ENCODE measurements at places on chromosomes 3 and 15. TPM values are rescaled to one million over a fixed set of nuclear protein-coding genes. Genes with fewer than 3 reads are reported as not detected.

- peak; percentile 63 for DNase-seq
Observed at GRCh38 chr15:63362196-63362595, 19.4 kb downstream of the CA12 start.

GRCh38 chr3:72174890-72175289 is 389.9 kb upstream of the PROK2 start:
- no peak for DNase-seq

Gene LSMEM2
- total RNA-seq, result 31.6 TPM

- no peak for DNase-seq
Observed at GRCh38 chr15:28931828-28932227, 46.1 kb downstream of the APBA2 start.

DNA sequence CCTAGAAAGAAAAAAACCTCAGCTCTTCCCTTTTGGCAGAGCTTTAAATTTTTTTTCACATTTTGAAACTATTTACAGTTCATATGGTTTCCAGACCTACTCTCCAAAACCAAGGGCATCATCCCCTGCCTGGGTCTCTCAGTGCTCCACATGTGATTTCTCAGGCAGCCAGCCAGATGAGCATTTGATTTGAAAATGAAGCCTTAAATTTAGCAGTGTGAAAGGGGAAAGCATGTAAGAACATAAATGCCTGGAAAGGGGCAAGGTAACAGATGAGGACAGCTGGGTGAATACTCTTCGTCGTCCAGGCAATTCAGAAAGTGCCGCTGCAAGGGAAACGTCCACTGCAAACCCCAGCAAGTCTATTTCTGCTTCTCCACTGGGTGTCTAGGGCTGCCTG is 94.8 kb downstream of the ATP8B4 start:
- DNase-seq, result no peak

Gene SLC9C1
- total RNA-seq, result 2.3 TPM

Gene ECE2
- not detected for total RNA-seq

Gene GOLGA8K
- total RNA-seq, result 0.74 TPM

Gene PCSK6
- 31.9 TPM for total RNA-seq

DNA sequence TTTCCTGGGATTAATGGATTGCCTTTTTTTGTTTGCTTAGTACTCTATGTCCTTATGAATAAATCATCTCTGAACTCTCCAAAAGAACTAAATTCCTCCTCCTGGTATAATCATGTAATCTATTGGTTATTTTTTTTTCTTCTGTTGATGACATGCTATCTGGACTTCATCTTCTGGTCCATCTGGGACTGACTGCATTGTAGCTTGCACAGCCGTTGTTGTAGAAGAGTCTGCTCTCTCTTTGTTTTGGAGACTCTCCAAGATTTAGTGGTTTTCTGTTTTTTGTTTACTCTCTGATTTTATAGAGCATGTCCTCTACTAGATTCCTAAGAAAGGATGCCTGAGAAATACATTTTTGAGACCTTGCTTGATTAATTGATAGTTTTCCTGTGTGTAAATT is 19.1 kb downstream of the IREB2 start:
- no peak for DNase-seq

Gene CCDC13
- 0.17 TPM for total RNA-seq

DNA sequence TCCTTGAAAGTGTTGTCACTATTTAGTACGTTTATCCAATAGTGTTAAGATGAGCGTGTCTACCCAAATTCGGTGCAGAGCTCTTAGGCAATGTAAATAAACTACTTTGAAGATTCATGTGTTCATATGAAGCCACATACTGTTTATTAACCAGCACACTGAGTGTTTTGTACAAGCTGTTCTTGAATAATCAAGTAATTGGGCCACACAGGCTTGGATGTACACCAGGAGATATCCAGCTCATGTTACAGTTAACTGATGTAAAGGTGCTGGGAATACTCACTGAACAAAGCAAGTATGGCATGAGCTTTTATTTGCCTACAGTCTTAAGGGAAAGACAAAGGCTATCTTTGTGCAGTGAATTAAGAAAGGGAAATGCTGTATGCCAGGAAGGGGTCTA is 632 bp upstream of the DHX36 start:
- no peak for DNase-seq

- no peak for DNase-seq
Observed at GRCh38 chr3:8767256-8767666, 2.2 kb downstream of the OXTR start.

DNA sequence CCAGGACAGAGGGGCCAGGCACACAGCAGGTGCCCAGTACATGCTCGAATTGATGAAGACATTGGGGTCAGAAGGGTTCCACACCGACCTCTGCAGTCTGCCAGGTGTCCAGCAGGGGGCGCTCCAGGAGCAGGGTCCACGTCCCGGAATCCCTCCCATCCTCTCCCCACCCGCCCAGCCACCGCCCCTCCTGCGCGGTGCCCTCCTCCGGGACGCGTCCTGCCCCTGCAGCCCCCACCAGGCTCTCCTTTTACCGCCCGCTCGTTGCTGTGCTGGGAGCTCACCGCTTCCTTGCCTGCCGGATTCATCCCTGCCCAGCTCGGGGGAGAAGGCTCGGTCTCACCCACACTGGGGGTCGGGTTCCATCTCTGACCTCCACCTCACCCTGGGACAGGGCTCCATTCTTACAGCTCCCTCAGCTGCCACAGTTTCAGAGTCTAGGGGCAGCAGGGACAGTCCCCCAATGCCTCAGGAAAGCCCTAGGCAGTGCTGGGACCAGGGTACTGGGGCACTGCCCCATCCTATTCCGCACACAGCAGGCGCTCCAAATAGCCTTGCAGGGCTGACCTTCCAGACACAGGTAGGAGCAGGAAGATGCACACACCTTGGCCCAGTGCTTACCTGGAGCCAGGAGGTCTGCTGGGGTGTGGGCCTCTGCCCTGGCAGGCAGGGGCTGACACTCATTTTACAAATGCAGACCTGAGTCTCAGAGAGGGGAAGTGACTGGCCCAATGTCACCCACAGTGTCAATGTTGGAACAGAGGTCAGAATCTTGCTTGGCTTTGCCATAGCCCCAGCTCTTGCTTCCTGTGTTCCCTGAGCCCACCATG is 31.0 kb downstream of the GRIP2 start:
- peak; percentile 84 for DNase-seq

GRCh38 chr3:80676866-80677265 is 909.1 kb upstream of the ROBO1 start:
- DNase-seq, result no peak

DNA sequence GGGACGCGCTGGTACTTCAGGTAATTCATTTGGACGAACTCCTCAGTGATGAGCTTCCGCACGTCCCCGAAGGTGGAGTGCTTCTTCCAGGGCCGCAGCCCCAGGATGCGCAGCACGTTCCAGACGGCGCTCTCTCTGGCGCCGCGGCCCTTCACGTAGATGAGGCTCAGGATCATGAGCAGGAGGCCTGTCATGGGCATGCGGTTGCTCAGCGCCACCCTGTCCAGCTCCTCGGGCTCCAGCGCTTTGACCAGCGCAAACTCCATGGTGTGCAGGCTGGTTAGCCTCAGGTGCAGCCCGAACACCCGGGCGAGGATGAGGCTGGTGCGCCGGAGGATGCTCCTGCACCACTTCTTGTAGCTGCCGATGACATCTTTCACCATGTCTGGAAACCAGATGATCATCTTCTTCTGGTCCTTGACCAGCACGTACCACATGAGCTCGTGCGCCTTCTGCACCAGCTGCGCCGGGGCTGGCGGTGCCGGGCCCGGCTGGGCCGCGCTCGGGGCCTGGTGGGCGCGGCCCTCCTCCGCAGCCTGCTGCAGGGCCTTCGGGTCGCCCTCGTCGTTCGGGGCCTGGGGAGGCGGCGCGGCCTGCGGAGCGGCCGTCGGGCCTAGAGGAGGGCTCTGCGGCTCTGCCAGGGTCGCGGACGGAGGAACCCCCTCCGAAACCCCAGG is 501 bp downstream of the NDN start:
- DNase-seq, result peak; percentile 33

- no peak for DNase-seq
Observed at GRCh38 chr15:74340150-74340549, 27.3 kb downstream of the CYP11A1 start.

- DNase-seq, result no peak
Observed at GRCh38 chr15:81157195-81157938, 23.3 kb downstream of the CFAP161 start.

Gene ADGRG7
- total RNA-seq, result not detected

DNA sequence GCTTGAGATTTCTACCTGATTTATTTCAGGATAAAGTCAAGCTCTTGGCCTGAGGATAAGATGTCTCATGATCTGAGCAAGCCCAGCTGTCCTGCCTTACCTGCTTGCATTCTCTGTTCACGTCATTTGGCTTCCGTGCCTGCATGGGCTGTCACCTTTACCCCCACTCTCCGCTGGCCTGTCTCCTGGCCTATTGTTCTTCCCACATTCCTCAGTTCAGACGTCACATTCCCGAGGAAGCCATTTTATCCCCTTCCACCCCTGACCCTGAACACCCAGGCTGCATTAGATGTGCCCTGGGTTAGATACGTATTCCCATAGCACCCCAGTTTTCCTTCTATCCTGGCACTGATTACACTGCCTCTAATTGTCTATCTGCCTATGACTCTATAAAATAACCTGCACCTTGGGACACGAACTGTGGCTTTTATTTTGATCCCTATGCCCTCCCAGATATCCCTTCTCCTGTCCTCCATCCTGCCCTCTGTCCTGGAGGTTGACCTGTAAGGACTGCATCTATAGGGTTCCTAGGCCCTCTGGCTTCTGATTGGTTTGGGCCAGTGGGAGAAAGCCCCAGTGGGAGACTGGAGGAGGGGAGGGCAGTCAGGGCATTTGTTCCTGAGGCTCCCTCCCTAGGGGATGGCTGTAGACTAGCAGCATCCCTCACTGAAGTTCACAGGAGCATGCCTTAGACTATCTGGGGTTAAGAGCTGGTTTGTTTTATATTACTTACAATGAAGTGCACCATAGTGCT is 19.2 kb upstream of the UBE2Q2 start:
- DNase-seq, result no peak

DNA sequence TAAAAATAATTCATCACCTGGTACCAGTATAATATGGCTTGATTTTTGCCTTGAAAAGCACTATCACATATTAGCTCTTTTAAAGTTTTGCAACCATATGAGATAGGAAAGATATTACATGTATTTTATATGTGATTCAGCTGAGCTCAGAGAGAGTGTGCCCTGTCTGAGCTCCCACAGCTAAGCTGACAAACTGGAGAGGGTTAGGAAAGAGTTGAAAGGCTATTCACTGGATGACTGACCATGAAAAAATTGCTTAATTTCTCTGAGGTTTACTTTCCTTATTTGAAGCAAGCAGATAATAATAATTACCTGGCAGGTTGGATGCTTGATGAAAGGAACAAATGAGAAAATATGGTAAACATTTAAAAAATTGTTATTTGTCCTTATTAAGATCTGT is 97.4 kb upstream of the CCDC80 start:
- DNase-seq, result no peak

DNA sequence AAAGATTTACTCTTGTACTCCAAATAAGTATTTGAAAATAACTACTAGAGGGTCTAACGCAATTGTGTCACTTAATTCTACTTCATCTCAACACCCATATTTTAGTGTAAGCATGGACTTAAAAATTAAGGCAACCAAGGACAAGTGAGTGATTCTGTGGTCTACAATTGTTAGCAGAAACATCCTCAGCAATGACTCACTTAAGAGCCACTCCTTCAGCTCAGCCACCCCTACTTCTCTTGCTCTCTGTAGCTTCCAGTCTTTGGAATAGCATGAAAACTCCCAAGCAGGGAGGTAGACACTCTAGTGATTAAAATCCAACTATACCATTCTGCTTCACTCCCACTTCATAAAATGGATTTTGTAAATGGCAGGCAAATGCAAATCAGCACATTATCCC is 116.0 kb upstream of the LRRN1 start:
- no peak for DNase-seq

DNA sequence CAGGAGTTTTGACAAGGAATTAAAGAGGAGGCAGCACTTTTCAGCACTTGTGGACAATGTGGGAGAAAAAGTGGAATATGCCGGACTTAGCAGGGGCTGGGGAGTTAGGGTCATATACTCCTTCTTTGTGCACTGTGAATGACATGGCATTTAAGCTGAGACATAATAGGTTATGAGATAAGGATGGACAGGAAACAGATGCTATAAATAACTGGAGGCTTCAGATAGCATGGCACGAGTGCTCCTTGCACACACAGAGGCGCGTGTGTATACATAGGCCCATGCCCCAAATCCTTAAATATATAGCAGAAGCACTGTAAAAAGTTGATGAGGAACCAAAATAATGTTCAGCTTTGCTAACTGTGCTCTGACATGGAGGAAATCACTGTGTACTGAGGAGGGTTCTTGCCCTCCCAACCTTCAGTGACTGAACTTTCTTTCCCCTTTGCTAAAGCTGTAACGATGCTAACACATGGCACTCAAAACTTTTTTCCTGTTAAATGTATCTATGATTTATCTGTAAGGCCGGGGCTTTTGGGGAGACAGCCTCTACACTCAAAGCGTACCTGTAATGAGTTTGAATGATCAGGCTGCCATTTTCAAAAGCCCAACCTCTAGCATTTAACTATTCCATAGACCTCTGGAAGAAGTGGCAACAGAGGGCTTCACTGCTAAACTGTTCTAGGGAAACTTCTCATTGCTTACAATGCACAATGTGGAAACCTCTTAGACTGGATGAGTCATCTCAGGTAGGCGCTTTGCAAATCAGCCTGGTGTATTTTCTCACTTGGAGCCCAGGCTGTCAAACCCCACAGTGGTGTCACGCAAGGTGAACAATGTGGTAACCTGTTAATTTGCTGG is 784.6 kb downstream of the NR2F2 start:
- DNase-seq, result no peak

Gene NDN
- 35.5 TPM for total RNA-seq

DNA sequence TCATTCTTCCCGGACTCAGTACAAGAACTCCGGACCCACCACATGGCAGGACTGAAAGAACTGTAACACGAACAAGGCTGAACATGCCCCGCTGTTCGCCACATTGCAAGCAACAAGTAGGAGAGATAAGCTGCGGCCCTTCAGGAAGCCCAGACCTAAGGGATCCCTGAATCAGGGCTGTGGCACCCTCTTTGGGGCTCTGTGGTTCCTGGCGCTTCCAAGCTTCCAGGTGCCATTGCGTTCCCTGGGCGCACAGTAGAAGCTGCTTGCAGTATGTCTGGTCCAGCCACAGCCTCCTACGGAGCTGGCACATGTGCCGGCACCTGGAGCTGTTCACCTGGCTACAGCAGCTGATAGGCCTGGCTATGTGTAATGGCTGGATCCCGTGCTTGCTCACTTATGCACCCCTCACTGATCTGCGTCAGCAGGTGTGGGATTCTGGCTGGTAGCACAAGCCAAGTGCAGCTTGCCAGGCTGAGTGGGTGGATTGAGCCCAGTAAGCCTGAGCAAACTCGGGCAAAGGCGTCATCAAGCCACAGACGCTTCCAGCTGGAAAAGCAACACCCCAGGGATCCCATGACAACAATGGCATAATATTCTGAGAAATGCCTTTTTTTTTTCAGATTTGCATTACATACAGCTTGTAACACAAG is 748.6 kb upstream of the GBE1 start:
- DNase-seq, result no peak

DNA sequence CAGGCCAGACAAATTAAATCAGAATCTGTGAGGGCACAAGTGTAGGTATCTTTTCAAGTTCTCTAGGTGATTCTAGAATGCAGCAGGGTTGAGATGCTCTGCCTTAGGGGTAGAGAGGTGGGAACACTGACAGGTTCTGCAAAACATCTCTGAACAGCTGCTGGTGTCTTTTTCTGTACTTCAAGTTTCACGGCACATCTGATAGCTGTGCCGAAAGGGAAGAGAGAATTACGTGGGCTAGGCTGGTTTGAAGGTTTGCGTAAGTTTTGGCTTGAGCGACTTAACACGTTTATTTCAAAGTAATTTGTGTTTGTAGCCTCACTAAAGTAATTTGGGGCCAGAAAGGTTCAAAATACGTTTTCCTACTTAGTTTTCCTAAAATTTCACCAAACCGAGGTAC is 22.5 kb downstream of the PXK start:
- DNase-seq, result no peak

Gene SAMD7
- total RNA-seq, result not detected

Measured in left ventricle myocardium superior (tissue), 1 donor.